ENCODE measurements at places on chromosomes 11 and 22.

DNA sequence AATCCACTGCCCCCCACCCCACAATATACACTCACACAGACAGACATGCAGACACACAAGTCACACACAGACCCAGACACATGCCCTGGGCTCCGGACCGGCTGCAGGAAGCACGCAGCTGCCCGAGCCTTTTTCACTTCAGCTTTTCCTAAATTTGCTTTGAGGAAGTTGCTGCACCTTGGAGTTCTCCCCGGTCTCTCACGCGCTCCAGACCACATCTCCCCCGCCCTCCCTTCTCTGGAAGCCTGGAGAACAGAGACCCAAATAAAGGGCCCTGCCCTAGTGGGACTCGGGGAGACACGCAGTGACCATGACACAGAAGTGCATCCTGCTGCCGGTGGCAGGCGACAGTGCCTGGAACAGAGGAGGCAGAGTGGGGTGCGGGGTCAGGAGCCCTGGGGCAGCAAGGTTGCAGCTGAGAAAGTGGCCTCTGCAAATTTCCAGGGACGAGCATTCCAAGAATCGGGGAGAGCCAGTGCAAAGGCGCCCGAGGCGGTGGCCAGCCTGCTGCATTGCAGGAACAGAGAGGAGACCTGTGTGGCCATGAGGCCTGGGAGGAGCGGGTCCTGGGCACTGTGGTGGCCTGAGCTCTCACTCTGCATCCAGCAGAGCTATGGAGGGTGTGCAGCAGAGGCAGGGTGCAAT lies 19.1 kb downstream of the RPL3 start:
- no peak for DNase-seq

DNA sequence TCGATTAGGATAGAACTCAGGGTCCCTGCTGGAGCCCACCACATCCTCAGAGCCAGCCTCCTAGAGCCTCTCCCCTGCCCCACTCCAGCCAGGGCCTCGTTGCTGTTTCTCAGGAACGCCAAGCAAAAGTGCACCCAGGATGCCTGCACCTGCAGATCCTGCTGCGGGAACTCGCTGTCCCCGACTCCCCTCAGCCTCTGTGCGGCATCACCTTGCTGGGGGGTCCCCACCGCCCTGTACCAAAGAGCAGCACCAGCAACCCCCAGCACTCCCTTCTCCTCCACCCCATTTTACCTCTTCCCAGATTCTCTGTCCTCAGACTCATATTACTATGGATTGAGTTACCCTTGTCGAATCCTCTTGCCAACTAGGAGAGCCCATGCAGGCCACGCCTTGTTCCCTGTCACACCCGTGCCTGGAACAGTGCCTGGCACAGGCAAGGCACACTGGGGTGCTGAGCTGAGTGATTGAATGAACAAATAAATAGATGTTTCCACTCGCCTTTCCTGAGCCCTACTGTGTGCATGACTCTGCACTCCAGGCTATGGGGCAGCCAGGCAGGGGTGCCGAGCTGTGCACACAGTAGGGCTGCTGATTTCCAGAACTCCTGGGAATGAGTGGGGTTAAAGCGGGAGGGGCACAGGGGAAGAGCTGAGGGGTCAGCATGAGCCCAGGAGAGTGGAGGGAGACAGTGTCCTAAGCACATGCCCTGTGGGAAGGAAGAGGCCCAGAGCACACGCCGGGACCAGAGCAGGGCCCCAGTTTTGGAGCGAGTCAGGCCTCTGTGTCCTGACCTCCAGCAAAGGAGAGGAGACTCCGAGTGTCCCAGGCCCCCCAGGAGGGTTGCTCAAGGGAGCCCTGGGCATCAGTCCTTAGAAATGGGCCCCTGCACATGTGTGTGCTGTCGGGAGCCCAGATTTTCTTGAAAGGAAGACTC lies 44.3 kb downstream of the LINC01488 start:
- DNase-seq: no peak

DNA sequence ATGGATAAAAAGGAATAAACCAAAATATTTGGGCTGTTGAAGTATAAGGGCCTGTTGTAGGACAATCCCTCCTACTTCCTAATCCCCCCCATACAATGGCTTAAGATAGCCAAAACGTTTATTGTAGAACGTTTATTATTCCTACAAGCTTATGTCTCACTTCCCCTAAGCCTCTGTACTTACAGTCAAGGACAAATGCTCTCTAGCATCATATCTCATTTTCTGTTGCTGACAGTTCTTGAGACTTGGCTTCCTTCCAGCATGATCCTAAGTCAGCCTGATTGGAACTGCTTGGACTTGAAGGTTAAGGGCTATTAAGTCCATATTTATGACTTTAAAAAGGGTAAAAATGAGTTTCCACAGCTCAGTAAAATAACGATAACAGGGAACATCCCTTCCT lies 8.8 kb downstream of the MISFA start:
- no peak for DNase-seq

DNA sequence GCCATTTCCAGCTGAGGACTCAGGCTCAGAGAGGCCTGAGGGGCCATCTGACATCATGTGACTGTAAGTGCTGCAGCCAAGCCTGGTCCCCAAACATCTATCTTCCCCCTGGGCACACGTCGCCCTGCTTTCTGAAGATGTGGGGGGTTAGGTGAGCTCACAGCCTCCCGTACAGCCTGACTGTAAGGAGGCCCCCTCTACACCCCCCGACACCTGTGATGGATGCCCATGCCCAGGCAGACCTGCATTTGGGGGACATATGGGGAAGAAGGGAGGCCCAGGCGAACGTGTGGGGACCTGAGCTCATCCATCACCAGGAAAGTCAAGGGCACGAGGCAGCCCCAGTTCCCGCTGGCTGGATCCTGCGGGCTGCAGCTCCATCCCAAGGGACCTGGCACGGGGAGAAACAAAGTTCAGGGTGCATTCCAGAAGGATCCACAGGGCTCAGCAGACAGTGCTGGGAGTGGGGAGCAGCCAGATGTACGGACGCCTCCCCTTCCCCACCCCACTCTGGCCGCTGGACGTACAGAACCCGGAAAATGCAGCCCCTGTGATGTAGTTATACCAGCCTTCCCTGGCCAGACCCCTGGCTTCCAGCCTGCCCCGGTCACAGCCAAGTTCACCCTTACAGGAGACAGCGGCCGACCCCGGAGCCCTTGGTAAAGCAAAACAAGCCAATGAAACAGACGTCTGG lies 1431.4 kb downstream of the BRD1 start:
- DNase-seq: no peak

- no peak for DNase-seq
Measured at GRCh38 chr11:12606597-12606996, 67.6 kb upstream of the TEAD1 start.

- DNase-seq: no peak
Measured at GRCh38 chr11:94308024-94308423, 3.6 kb downstream of the IZUMO1R start.

DNA sequence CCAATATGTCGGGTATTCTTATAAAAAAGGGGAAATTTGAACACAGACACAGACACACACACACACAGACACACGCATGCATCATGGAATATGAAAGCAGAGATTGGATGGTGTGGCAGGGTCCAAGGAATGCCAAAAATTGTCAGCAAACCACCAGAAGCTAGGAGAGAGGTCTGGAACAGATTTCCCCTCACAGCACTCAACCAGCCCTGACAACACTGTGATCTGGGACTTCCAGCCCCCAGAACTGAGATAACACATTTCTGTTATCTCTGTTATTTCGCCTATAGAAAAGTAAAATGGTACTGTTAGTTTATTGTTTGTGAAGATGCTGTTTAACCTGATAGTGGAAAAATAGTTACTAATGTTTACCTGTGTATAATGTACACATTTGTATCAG lies 145.4 kb upstream of the ZBED5 start:
- no peak for DNase-seq

- DNase-seq: no peak
Measured at GRCh38 chr11:2678396-2678795, 21.4 kb downstream of the KCNQ1OT1 start.

GRCh38 chr11:130945896-130946295 lies 29.6 kb upstream of the SNX19 start:
- DNase-seq: peak; percentile 17

DNA sequence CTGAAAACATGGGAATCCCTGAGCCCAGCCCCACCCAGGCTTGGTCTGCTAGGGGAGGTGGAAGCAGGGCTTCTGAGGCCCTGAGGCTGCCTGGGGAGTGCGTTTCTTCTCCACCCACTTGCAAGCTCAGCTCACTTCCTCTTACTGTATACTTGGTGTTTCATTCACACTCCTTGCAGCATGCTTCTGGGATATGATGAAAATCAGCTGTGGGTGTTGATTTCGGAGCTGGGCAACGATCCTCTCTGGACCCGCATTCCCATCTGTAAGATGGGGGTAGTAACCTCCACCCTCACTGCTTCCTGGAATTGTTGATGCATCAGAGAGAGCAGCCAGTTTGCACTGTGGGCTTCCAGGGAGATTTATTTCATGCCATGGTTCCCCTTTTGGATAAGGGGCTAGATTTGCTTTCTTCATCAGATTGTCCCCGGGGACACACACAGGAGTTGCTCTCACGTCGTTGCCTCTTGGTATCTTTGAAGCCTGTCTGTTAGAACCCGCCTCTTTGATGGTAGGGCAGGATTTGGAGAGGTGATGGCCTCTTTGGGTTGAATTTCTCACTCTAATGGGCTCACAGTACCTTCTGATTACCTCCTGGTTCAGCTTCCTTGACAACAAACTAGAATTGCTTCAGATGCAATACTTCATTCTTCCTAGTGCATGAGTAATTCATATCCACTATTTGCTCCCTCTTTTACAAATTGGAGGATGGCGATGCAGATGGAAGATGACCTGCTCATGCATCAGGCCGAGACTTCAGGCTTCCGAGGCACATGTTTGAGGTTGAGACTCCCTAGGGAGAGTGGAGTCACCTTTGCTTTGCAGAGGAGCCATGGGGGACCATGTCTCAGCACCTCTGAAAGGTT lies 40.4 kb downstream of the BCR start:
- no peak for DNase-seq

DNA sequence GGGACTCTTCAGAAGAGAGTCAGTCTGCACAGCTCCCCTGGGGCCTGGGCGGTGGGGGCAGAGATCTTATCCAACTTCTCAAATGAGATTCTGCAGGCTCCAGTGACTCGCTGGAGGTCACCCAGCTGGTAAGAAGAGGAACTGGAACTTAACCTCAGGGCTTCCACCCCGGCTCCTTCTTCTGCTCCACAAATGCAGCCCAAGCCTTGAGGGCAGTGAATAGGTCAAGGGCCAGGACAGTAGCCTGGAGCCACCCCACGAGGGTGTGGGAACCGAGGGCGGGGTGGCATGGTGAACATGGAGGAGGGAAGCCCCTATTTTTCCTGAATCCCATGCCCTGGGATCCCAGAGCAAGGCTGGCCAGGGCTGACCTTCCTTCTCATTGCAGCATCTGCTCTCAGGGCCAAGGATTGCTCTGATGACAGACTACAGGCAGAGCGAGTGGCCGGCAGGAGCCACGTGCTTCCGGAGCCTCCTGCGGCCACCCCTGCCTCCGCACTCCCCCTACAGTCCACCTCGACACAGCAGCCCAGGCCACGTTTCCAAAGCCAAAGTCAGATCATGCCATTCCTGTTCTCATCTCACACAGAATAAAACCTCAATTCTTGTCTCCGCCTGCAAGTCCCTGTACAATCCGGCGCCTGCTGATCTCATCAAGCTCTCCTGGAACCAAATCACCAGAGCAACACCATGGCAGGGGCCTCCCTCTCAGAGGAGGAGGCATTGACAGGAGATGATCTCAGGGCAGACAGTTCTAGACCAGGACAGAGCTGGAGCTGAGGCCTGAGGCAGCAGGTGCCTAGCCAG lies 21.1 kb upstream of the UPK3A start:
- DNase-seq: peak; percentile 30

DNA sequence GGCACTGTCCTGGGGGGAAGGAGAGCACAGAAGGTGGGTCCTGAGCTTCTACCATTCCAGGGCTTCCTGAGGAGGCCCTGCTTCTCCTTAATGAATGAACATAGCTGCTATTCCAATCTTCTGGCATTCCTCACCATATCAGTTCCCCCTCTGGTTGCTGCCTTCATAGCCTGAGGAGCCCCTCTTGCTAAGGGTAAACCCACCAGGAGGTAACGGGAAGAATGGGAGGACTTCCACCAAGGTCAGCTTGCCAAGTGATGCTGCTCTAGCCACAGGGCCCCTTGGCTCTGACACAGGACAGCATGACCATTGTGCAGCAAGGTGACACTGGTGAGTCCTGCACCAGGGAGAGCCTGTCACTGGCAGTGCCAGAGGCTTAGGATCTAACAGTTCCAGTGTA lies 1022.5 kb downstream of the TBC1D22A start:
- no peak for DNase-seq

GRCh38 chr11:17510507-17511206 lies 33.6 kb downstream of the USH1C start:
- no peak for DNase-seq

DNA sequence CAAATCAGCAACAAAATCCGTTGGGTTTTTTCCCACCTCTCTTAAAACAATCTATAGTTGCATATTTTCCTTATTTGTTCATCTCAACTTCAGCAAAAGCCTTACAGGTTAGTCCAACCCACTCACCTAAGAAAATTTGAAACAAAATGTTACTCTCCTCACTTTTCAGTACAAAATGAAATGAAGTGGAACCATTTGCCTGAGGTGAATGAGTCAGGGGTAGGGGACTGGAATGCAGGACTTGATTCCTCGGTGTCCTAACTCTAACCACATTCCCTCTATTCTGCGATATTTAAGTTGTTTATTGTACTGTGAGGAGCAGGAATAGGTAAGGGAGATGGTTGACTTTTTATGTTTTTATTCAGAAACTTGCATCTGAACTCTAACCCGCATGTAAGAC lies 16.4 kb downstream of the ATP5MG start:
- DNase-seq: no peak

GRCh38 chr11:88277349-88277915 lies 60.1 kb downstream of the CTSC start:
- DNase-seq: no peak

DNA sequence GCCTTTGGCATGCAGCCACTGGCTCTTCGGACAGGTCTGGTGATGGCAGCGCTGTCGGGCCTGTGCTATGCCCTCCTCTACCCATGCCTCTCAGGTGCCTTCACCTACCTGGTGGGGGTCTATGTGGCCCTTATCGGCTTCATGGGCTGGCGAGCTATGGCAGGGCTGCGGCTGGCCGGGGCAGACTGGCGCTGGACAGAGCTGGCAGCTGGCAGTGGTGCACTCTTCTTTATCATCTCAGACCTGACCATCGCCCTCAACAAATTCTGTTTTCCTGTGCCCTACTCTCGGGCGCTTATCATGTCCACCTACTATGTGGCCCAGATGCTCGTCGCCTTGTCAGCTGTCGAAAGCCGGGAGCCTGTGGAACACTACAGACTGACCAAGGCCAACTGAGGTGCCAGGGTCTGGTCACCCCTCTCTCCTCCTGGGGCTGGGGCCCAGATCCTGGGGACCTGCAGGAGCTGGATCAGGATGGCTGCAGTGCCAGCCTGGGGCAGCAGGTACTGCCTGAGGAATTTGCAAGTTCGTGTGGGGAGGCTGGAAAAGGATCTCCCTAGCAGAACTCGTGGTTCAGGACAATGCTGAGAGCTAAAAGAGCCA lies 3.1 kb downstream of the TMEM86A start:
- DNase-seq: no peak

GRCh38 chr11:112724496-112724790 lies 236.8 kb upstream of the NCAM1 start:
- DNase-seq: no peak

GRCh38 chr11:82216927-82217570 lies 516.6 kb downstream of the FAM181B start:
- DNase-seq: no peak

- no peak for DNase-seq
Measured at GRCh38 chr11:78768971-78769370, 194.3 kb upstream of the NARS2 start.

GRCh38 chr11:93267383-93267782 lies 63.2 kb upstream of the DEUP1 start:
- DNase-seq: no peak

- no peak for DNase-seq
Measured at GRCh38 chr11:48122656-48123055, 94.0 kb upstream of the OR4B1 start.

- DNase-seq: peak; percentile 45
Measured at GRCh38 chr11:127843483-127844396, 743.6 kb downstream of the ETS1 start.

Data from amygdala (tissue), 56 donors.